ENCODE measurements at places on chromosomes 4 and X.
A peak's percentile ranks its signal among the peaks of the same experiment; 100 is the strongest.

GRCh38 chr4:32662803-32663202, 1942.6 kb downstream of the PCDH7 start:
- DNase-seq = no peak

GRCh38 chr4:184961660-184962059, 56.6 kb upstream of the HELT start:
- no peak for DNase-seq

DNA sequence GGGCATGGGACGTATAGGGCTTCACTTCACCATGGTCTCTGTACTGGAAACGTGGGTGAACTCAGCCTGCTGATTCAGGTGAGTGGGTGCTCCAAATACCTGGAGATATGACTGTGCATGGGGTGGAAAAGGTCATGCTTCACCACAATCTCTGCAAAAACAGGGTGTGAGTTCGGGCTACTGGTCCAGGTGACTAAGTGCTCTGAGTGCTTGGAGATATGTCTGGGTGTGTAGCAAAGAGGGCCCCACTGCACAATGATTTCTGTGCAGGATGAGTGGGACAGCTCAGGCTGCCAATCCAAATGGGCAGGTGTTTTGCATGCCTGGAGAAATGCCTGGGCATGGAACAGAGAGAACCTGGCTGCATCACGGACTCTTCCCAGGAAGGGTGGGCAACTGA, 11.2 kb upstream of the CPXCR1 start:
- DNase-seq = no peak

- no peak for DNase-seq
Measured at GRCh38 chrX:23661671-23662070, 5.6 kb upstream of the PRDX4 start.

DNA sequence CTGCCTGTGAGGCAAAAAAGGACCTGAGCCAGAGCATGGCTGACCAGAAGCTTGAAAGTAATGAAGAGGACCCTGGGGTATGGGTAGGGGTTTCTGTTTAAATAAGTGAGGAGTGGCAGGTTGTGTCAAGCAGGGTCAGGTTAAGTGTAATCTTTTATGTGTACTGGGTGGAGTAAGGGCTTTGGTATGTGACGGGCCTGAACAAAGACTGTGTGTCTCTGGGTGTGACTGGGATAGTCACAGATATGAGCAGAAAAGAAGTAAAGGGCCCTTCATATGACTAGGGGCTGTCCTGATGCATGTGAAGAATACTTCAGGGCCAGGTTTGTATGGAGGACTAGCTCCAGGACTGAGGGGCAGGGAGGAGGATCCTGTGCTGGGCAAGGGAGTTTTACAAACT, 82.4 kb downstream of the ITIH6 start:
- no peak for DNase-seq

GRCh38 chr4:137267024-137267423, 265.3 kb downstream of the PCDH18 start:
- DNase-seq = no peak

DNA sequence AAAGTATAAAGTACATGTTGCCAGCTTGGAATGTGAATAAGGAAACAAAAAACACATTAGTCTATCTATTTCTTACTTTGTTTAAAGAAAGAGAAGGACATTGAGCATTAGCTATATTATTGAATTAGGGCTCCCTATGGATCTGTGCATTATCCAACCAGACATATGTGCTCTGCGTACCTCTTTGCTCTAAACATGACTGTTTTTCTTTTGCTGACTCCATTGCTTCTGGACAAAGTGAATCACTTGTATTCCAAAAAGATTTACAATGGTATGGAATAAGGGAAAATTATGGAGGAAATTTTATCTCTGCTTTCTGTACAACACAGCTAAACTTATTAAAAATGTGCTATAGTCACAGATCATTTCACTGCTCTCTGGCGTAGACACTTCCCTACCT, 727.8 kb upstream of the LCORL start:
- DNase-seq = no peak

GRCh38 chr4:39114436-39114835, 52.4 kb downstream of the KLHL5 start:
- no peak for DNase-seq

DNA sequence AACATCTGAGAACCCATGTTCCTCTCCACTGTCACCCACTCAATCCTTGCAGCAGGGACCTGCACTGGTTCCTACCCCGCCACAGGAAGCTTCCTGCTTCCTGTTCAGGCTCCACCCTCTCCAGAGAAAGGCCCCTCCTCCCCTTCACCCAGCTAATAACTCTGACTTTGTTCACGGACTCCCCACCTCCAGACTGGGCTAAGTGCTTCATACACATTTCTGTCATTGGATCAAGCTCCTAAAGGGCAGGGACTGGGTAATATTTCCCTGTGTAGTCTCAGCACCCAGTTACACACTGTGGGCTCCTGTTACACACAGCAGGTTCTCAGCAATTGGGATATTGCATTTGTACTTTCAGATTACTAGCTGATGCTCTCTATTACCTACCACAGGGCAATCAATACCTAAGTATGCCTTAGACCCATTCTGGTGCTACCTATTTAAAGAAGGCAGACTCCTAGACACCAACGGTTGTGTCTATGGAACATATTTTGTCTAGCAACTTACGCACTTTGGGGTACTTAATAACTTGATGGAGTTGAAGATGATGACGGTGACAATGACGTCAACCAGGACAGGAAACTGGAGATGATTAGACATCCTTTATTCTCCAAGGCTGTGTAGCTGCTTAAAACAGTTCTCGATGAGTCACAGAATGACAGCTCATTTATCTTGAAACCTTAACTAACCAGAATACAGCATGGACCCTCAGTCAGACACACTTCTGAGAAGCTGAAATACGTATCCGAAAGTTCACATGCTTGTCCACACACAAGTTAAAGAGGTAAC, 58.1 kb downstream of the MAML3 start:
- DNase-seq = peak; percentile 18

DNA sequence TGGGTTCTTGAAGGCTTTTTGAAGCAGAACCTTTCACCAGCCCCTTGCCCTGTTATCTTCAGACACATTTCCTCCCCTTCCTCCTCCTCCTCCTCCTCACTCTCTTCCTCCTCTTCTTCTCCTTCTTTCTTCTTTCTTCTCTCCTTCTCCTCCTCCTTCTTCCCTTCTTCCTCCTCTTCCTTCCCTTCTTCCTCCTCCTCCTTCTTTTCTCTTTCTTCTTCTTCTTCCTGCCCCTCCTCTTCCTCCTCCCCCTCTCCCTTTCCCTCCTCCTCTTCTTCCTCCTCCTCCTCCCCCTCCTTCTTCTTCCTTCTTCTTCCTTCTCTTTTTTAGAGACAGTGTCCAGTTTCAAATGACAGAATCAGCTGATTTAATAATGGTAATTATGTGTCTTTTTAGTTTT, 226.0 kb downstream of the DKK2 start:
- no peak for DNase-seq

- DNase-seq = peak; percentile 48
Measured at GRCh38 chrX:1481636-1482529, 29.2 kb upstream of the ASMTL start.

DNA sequence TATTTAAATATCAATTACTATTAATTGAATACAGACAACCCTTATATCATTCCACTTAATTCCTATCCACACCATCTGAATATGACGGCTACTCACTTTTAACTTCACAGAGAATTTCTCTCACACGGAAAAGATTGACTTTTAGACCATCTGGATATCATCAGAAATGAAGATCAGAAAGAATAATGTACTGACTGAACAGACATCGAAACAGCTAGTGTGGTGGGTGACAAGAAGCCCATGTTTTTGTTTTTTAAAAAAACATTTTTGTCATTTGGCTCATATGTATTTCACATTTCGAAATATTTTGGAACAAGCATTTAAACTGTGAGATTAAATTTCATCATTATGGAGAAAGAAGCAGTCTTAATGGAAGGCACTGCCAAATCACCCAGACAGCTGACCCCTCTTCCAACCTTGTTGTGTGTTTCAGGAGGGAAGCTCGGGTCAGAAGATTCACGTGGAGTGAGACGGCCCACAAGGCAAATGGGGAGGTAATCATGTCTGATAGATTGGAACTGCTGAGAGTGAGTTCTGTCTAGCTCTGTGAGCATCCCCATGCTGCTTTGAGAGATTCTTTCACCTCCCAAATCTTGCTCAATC, 204.2 kb upstream of the RASGEF1B start:
- DNase-seq = no peak

GRCh38 chrX:108699368-108699767, 37.0 kb downstream of the IRS4 start:
- no peak for DNase-seq

DNA sequence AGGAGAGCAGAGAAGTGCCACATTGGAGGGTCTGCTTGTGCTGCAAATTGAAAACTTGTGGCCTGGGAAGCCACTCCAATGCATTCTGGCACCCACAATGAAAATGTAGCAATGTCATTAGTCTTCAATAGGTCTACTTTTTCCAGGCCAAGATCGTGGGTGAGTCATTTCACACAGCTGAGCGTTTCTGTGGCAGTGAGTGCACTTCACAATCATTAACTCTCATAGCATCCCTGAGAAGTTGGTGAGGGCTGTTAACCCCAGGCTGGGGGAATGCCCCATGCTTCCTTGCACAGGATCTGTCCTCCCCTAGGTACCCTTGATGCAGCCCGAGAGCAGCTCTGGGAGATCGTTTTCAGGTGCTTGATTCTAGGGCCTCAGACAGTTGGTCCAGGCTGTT, 196.8 kb upstream of the ATP6AP2 start:
- DNase-seq = no peak

GRCh38 chr4:19248023-19248422, 1003.7 kb upstream of the SLIT2 start:
- DNase-seq = no peak

DNA sequence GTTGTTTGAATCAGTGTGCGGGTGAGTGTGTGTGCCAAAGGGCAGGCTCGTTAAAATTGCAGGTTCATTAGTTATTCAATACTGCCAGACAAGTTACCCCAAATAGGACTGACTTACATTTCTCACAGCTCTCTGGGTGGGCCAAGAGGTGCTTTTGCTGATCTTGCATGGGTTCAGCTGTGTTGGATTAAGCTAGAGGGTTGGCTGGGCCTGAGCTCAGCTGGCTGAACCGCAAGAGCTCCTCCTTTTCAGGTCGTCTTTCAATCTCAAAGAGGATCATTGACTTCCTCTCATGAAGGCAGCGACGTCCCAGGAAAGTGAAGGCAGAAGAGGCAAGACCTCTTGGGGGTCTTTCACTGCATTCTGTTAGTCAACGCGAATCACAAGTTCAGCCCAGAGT, 343.3 kb upstream of the FRG1 start:
- DNase-seq = no peak

- DNase-seq = no peak
Measured at GRCh38 chr4:15547392-15547791, 77.7 kb downstream of the CC2D2A start.

DNA sequence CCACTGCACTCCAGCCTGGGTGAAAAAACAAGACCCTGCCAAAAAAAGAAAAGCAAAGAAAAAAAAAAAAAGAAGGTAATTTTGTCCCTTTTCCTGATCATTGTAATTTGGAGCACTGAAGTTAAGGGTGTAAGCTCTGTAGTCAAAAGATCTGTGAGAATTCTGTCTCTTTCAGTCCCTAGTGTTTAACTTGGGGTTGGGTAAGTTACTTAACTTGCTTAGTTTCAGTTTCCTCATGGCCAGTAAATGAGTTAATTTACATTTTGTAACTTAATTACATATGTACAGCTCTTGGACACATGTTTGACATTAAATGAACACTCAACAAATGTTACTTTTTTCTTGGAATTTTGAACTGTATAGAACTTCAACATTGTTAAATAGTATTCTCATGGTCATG, 10.9 kb upstream of the UBE2K start:
- DNase-seq = no peak

DNA sequence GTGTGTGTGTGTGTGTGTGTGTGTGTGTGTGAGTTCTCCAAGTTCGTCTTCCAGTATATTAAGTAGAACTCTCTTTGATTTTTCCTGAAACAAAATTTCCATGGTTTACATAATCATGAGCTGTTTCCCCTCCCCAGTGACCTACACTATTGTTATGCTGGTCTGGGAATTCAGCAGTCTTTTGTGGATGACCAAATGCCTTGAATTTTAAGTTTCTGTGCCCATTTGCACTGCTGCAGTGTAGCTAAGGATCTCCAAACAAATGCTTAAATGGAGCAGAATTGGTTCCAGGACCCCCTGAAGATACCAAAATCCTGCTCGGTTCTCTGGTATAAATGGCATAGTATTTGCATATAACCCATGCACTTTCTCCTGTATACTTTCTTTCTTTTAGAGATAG, 77.2 kb upstream of the SLC34A2 start:
- no peak for DNase-seq

DNA sequence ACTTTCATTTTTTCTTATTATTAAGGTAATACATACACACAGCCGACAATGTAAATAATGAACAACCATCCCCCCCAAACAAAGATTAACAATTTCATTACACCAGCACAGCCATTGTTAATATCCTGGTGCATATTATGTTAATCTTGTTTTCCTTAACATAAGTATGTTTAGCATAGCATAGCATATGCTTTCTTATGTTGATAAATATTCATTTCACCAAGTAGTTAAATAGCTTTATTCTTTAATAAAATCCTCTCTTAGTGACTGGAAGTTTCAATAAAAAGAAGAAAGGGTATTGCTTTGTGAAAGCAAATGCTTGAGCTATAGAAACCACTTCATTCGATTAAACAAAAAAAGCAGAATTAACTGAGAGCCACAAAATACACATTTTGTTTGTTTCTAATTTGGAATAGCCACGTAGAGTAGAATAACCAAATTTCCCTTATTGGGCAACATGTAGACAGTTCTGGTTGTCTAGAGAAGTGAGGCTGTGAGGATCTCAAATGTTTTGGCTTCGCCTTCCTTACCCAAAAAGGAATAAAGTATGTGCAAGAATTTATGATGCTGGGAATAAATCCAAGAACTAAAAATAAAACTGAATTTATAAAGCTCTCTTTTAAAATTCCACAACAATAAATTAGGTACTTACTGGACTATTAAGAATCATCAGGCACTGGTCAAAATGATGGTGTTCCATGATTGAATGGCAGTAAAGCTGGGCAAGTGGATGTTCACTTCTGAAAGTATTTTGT, 118.0 kb downstream of the PDE5A start:
- DNase-seq = no peak

DNA sequence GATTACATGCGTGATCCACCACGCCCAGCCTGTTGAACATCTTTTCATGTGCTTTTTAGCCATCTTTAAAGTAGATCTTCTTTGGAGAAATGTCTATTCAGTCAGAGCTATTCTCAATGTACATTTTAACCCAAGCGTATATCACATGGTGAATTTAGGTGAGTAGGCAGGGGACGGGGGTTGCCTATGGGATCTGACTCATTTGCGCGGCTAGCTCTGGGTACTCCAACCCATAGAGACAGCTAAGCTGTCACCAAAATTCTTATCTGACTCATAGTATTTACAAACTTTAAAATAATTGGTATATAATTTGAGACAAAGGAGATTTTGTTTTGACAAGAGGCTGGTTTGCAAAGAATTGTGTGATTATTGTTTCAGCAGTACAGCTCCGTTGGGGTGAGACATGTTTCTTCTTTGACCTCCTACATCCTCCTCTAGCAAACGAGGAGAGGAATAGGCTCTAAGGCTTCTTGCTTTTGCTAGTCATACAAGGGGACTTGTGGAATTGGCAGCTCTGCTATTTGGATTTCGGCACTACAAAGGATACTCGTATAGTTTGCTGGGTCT, 12.0 kb downstream of the NSDHL start:
- no peak for DNase-seq

- no peak for DNase-seq
Measured at GRCh38 chr4:125313497-125313896, 1.3 kb upstream of the FAT4 start.

- no peak for DNase-seq
Measured at GRCh38 chr4:140042634-140043033, 111.3 kb downstream of the MAML3 start.

Measured in stimulated activated CD8-positive, alpha-beta memory T cell treated with anti-CD3 and anti-CD28 coated beads, Interleukin-2, amount 100 ng/mL, for 1 hour (primary cell).